Suprapubic skin (tissue), 4 donors: ENCODE measurements at places on chromosomes 4 and X. TPM values are rescaled to one million over a fixed set of nuclear protein-coding genes. Genes with fewer than 3 reads are reported as not detected.

Gene PCYT1B
- total RNA-seq, result 0.36 TPM

Gene GYPE
- not detected for total RNA-seq

Gene MAGEA2
- total RNA-seq, result not detected

- H3K4me1 ChIP-seq, result no peaks in the 10 kb centered on the region
- H3K36me3 ChIP-seq, result no peaks in the 10 kb centered on the region
- no peak for DNase-seq
- no peak overlapping the region for H3K4me3 ChIP-seq
- H3K27ac ChIP-seq, result no peak overlapping the region
- H3K27me3 ChIP-seq, result no peaks in the 10 kb centered on the region
These were observed 50.3 kb downstream of the NALF2 start for GRCh38 chrX:69554321-69554947.

DNA sequence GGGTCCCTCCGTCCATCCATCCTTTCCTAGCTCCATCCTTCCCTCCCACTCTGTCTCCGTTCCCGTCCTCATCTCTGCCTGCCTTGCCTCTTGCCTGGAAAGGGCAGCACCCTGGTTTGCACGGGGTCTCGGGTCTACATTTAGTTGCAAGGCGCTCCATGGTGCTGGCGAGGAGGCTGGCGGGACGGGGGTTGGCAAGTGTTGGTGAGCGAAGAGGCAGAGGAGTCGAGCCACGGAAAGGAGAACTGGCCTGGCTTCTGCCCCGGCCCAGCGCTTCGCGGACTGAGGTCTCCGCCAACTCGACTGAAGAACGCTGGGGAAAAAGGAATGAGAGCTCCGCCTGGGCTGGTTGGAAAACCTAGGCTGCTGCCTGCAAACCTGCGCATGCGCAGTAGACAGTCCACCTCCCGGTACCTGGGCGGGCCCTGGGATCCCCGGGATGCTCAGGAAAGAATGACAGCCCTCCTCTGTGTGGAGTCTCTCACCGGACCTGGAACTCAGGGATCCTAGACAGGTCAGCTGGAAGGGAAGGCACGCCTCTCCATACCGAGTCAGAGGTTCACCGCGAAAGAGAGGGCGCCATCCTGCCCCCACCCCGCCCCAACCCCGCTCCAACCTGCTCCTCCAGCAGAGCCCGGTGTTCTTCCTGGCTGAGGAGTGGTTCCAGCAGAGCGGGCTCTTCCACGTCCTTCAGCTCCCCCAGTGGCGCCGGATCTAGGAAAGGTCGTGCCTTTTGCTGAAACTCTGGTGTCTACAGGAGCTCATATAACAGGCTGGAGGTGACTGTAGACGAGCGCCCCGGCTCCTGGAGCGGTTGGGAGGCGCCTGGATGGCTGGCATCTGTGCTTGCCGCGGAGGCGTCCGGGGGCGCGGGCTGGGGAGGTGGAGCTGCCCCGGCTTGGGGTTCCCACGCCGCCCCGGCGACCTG is 6.0 kb downstream of the FRG2 start:
- no peaks in the 10 kb centered on the region for H3K36me3 ChIP-seq
- no peak overlapping the region for H3K27ac ChIP-seq
- peaks cover 64% of the 10 kb centered on the region for H3K27me3 ChIP-seq
- no peak for DNase-seq
- peaks cover 43% of the 10 kb centered on the region for H3K4me1 ChIP-seq

DNA sequence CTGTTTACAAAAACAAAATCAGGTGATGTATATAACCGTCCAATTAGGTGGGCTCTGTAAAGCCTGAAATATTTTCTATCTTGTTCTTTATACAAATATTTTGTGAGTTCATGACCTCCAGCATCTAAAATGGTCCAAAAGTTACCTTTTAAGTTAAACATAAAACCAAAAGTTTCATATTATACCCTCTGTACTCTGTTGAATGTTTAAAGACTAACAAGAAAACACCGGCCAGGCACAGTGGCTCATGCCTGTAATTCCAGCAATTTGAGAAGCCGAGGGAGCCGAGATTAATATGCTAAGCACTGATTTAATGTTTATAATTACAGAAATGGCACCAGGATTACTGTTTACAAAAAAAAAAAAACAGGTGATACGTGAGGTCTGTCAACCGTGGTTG is 328.4 kb downstream of the DHRSX start:
- no peaks in the 10 kb centered on the region for H3K36me3 ChIP-seq
- H3K27ac ChIP-seq, result no peak overlapping the region
- DNase-seq, result no peak
- no peaks in the 10 kb centered on the region for H3K4me1 ChIP-seq
- H3K4me3 ChIP-seq, result no peak overlapping the region

DNA sequence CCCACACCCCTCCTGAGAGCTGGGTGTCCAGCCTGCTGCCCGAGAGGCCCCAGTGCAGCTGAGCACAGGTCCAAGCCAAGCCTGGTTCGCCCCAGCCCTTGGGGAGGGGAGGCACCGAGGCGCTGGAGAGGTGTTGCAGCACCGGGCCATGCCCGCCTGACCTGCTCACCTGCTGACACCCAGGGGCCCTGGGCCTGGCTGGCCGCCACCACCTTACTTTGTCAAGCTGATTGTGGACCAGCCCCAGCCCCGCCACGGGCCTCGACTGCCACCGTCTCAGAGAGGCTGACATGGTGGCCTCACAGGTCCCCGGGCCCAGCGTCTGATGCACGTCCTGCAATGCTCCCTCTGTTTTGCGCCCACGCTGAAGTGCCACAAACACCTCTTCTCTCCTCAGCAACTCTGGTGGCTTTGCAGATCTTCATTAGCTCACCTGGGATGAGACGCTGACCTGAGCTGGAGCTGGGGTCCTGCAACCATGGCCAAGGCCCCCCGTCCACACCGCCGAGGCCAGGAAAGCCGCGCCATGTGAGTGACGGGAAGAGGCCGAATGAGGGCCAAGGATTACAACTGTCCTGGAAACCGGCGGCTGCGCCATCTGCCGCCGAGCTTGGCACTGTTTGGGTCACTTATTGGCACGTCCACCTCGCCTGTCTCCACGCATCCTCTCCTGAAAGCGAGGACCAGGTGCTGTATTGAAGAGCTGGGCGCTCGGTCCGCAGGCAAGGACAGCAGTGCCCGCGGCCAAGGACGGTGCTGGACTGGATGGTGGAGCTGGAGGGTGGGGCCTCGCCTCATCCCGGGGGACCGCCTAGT is 7.6 kb downstream of the CPLX1 start:
- peak; percentile 53 for DNase-seq
- no peak overlapping the region for H3K4me3 ChIP-seq
- no peak overlapping the region for H3K27ac ChIP-seq
- H3K4me1 ChIP-seq, result no peaks in the 10 kb centered on the region
- H3K27me3 ChIP-seq, result peaks cover 91% of the 10 kb centered on the region

DNA sequence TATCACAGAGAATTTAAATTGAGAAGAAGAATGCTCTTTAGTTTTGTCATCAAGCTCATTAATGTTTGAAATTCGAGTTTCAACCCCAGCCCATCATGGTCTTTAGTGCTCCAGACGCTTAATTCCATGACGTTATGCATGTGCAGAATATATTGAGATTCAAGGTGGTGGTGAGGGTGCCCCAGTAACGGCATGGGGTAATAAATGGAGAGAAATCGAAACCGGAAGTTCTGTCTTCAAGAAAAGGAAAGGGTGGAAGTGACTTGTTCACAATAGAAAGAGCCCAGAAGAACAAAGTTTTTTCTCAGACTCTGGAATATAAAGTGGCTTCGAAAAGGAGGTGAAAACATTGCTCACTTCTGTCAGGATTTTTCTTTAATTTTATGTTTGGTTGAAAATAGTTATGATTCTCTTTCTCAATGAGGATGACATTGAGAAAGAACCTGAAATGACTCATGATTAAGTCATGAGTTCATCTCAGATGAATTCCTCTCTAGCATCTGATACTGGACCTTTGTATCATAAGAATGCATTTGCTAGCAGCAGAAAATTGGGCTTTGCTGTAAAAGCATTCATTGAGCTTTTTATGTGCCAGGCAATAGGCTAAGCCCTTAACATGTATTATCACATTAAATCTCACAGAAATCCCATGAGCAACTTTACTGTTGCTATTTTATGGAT is 779 bp upstream of the DDX60L start:
- H3K4me3 ChIP-seq, result peak overlapping the region; percentile 81
- DNase-seq, result no peak
- H3K4me1 ChIP-seq, result peaks cover 9% of the 10 kb centered on the region
- H3K27ac ChIP-seq, result peak overlapping the region; percentile 93
- no peaks in the 10 kb centered on the region for H3K36me3 ChIP-seq

DNA sequence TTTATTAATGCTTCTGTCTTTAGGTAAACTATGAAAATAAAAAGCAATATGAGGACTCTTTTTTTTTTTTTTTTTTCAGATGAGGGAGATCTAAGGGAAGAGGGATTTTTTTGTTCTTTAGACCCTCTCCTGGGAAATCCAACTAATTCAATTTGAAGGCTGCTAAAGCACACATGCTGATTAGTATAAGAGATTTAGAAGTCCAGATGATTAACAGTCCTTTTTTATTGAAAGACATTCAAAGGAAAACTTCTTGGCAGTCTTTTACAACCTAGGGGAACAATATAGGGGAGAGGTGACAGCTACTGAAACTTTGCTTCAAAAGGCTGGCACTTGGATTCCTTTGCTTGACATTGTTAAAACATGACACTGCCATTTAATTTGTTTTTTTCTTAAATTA is 602.5 kb downstream of the RAPGEF2 start:
- H3K27ac ChIP-seq, result no peak overlapping the region
- H3K27me3 ChIP-seq, result no peaks in the 10 kb centered on the region
- no peak overlapping the region for H3K4me3 ChIP-seq
- H3K36me3 ChIP-seq, result no peaks in the 10 kb centered on the region
- no peaks in the 10 kb centered on the region for H3K4me1 ChIP-seq
- no peak for DNase-seq

DNA sequence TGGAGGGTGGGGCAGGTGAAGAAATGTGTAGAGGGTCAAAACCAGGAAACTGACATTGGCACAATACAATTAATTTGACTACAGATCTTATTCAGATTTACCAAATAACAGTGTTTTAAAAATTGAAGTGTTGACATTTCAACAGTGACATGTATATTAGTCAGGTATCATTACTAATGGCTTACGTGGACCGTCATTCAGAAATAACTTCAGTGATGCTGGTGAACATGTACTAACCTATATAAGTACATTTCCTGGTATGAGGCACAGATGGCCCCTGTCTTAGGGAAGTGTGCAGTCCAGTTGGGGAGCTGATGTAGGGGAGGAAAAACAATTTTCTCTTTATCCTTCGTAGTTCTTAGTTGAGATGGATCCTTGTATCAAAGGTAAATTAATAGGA is 22.3 kb upstream of the MAOA start:
- H3K4me3 ChIP-seq, result no peak overlapping the region
- no peak overlapping the region for H3K27ac ChIP-seq
- no peaks in the 10 kb centered on the region for H3K4me1 ChIP-seq
- DNase-seq, result no peak
- H3K36me3 ChIP-seq, result no peaks in the 10 kb centered on the region
- H3K27me3 ChIP-seq, result no peaks in the 10 kb centered on the region

GRCh38 chr4:53702334-53703266 is 111.3 kb upstream of the LNX1 start:
- H3K4me3 ChIP-seq, result peak overlapping the region; percentile 19
- peak overlapping the region; percentile 53 for H3K27ac ChIP-seq
- peaks cover 27% of the 10 kb centered on the region for H3K4me1 ChIP-seq
- DNase-seq, result peak; percentile 88
- no peaks in the 10 kb centered on the region for H3K36me3 ChIP-seq

DNA sequence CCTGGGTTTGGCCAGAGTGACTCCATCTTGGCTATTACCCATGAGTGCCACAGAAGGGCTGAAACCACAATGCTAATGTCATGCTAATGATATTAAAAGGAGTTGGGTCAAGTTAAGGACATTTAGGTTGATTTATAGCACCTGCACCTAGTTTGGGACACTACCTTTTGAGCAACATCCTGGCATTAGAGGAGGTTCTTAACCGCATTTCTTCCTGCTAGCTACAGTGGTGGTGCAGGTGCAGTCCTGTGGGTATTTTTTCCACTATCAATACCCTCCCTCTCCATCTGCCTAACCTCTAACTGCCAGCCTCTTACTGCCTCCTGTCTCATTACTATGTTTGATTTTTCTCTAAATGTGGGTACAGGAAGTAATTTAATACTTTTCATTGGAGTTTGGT is 1276.1 kb downstream of the FSTL5 start:
- H3K4me3 ChIP-seq, result no peak overlapping the region
- no peaks in the 10 kb centered on the region for H3K27me3 ChIP-seq
- H3K36me3 ChIP-seq, result no peaks in the 10 kb centered on the region
- H3K4me1 ChIP-seq, result no peaks in the 10 kb centered on the region
- no peak overlapping the region for H3K27ac ChIP-seq

- no peak overlapping the region for H3K4me3 ChIP-seq
- H3K4me1 ChIP-seq, result peaks cover 10% of the 10 kb centered on the region
- DNase-seq, result no peak
- no peak overlapping the region for H3K27ac ChIP-seq
- H3K36me3 ChIP-seq, result no peaks in the 10 kb centered on the region
These were observed 279.9 kb upstream of the TET2 start for GRCh38 chr4:104866809-104867208.

DNA sequence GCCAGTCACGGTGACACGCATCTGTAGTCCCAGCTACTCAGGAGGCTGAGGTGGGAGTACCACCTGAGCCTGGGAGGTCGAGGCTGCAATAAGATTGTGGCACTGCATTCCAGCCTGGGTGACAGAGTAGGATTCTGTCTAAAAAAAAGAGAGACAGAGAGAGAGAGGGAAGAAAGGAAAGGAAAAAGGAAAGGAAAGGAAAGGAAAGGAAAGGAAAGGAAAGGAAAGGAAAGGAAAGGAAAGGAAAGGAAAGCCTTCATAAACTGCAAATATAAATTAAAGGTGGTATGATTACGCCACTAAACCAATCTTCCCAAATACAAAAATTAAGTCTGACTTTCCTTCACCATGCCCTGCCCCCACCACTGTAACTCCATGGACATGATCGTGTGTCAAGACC is 259.3 kb upstream of the GATB start:
- H3K4me3 ChIP-seq, result no peak overlapping the region
- DNase-seq, result no peak
- no peak overlapping the region for H3K27ac ChIP-seq
- no peaks in the 10 kb centered on the region for H3K27me3 ChIP-seq
- H3K36me3 ChIP-seq, result no peaks in the 10 kb centered on the region

GRCh38 chrX:39067866-39068265 is 266.6 kb downstream of the MID1IP1 start:
- H3K27ac ChIP-seq, result no peak overlapping the region
- no peak for DNase-seq
- no peaks in the 10 kb centered on the region for H3K36me3 ChIP-seq
- H3K4me3 ChIP-seq, result no peak overlapping the region
- no peaks in the 10 kb centered on the region for H3K27me3 ChIP-seq
- no peaks in the 10 kb centered on the region for H3K4me1 ChIP-seq

- no peak for DNase-seq
- H3K36me3 ChIP-seq, result peaks cover 6% of the 10 kb centered on the region
- peaks cover 36% of the 10 kb centered on the region for H3K4me1 ChIP-seq
- H3K27ac ChIP-seq, result no peak overlapping the region
- H3K4me3 ChIP-seq, result peak overlapping the region; percentile 74
These were observed 3.2 kb downstream of the DDX3X start for GRCh38 chrX:41337140-41337539.

DNA sequence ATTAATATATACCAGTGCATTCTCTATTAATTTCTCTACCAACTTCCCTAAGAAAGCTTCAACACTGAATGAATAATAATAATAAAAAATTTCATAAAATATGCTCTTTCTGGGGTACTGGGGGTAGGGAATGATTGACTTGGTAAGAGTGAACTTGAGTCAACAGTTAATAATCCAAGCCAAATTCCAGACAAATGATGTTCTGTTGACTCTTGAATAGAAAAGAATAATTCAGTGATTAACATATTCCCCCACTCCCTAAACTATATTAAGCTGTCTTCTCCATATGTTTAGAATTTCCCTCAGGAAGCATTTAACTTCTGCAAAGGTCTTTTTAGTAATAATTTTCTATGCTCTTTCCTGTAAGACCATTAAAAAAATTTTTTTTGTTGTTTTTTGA is 12.3 kb downstream of the PGRMC2 start:
- peaks cover 9% of the 10 kb centered on the region for H3K4me1 ChIP-seq
- no peaks in the 10 kb centered on the region for H3K27me3 ChIP-seq
- peaks cover 17% of the 10 kb centered on the region for H3K36me3 ChIP-seq
- H3K27ac ChIP-seq, result no peak overlapping the region
- no peak overlapping the region for H3K4me3 ChIP-seq
- DNase-seq, result no peak
